ENCODE measurements at places on chromosomes 1 and 21.

DNA sequence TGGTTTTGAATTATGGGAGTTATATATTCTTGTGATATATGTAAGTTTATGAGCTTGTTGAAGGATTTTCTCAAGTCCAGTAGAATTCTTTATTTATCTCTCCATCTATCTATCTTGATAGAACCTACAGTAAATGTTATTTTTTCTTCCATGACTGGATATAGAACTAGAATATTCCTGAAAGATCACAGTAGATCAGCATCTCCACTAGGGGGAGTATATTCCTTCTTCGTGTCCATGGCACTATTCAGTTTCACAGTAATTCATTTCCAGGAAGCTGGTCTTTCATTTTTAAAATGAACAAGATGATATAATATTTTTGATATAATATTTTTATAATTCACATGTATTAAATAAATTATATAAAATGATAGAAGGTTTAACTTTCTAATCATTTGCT, 18.8 kb downstream of the TMPRSS15 start:
- peak; percentile 58 for DNase-seq

GRCh38 chr21:31347435-31348032, 3.5 kb upstream of the TIAM1 start:
- DNase-seq: peak; percentile 53

- DNase-seq: peak; percentile 18
Observed at GRCh38 chr1:219990782-219991510, 55.4 kb downstream of the EPRS1 start.

DNA sequence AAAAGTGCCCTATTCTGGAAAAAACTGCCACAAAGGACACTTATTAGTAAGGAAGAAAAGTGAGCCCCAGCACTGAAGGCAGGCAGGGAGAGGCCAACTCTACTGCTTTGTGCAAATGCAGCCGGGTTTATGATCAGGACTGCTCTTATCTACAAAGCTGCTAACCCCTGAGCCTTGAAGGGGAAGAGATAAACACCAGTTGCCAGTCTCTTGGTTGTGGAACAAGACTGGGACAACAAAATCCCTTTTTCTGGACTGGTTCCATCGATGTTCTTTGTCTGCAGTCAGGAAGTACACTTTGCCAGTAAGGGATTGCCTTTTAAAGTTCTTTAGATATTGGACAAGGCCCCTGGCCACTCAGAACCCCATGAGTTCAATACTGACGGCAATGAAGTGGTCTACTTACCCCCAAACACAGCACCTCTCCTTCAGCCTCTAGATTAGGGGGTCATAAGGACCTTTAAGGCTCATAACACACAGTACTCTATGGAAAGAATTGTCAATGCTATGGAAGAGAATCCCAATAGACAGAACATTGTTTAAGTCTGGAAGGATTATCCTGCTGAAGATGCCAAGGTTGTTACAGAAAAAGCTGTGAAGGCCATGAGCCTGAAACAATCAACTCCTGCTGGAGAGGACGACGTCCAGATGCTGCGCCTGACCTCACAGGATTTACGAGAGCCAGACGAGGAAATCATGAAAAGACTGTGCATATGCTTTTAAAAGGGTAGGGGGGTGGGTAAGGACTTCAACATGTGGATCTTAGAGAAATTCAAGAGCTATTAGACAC, 43.6 kb downstream of the GNB1 start:
- no peak for DNase-seq

DNA sequence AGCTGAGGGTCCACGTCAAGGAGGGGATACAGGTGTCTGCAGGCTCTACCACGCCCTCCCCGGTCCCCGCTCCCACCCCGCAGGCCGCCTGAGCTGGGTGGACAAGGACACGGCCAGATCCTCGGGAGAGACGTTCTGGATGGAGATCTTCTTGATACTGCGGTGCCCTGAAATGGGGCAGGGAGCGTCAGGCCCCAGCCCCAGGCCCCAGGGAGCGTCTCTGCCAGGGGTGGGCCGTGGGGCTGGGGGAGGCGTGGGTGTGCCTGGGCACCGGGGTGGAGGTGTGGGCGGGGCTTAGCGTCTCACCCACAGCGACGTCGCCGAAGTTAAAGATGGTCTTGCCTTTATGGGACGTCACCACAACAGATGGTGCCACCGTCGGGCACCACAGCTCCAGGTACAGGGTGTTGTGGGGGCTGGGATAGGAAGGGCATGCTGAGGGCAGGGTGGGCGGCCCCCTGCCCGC, 7.3 kb upstream of the TMEM52 start:
- no peak for DNase-seq

- DNase-seq: peak; percentile 26
Observed at GRCh38 chr1:171743081-171743870, 1.4 kb upstream of the VAMP4 start.

GRCh38 chr1:155008015-155008941, 5.7 kb downstream of the ZBTB7B start:
- DNase-seq: no peak

GRCh38 chr1:200558866-200559459, 61.6 kb downstream of the KIF14 start:
- DNase-seq: peak; percentile 31

GRCh38 chr1:40383488-40384412, 10.2 kb downstream of the SMAP2 start:
- no peak for DNase-seq

GRCh38 chr1:79663916-79664315, 657.4 kb upstream of the ADGRL4 start:
- DNase-seq: no peak

All from H4 (cell line).